ENCODE measurements at places on chromosomes 2 and 18. TPM values are rescaled to one million over a fixed set of nuclear protein-coding genes. Genes with fewer than 3 reads are reported as not detected.

Gene AOX1
- 116 TPM for total RNA-seq

Gene ADRA2B
- total RNA-seq = not detected

Gene ZSWIM2
- not detected for total RNA-seq

Gene OSR1
- 2.3 TPM for total RNA-seq

Gene HOXD13
- total RNA-seq = 0.53 TPM

Gene SCN7A
- not detected for total RNA-seq

Gene NCL
- 91.1 TPM for total RNA-seq

Gene SP9
- not detected for total RNA-seq

Gene SULT1C4
- total RNA-seq = 0.53 TPM

Gene KATNAL2
- total RNA-seq = 1.4 TPM

Gene DNER
- total RNA-seq = 3.2 TPM

All from myometrial cell (primary cell).